ENCODE measurements at places on chromosomes 13 and 19. TPM values are rescaled to one million over a fixed set of nuclear protein-coding genes. Genes with fewer than 3 reads are reported as not detected.

Gene CPB2
- not detected for polyA plus RNA-seq

- DNase-seq = peak; percentile 81
- peaks cover 4% of the 10 kb centered on the region for H3K27me3 ChIP-seq
- no peaks in the 10 kb centered on the region for H3K36me3 ChIP-seq
- H3K4me3 ChIP-seq = no peak overlapping the region
- H3K27ac ChIP-seq = no peak overlapping the region
- H3K4me1 ChIP-seq = peaks cover 11% of the 10 kb centered on the region
Observed at GRCh38 chr19:40598121-40598917, 2.9 kb upstream of the LTBP4 start.

- no peaks in the 10 kb centered on the region for H3K4me1 ChIP-seq
- DNase-seq = no peak
- peak overlapping the region; percentile 39 for H3K27ac ChIP-seq
Observed at GRCh38 chr13:113472355-113473025, 18.0 kb downstream of the DCUN1D2 start.

Gene PVR
- polyA plus RNA-seq = 96.6 TPM

DNA sequence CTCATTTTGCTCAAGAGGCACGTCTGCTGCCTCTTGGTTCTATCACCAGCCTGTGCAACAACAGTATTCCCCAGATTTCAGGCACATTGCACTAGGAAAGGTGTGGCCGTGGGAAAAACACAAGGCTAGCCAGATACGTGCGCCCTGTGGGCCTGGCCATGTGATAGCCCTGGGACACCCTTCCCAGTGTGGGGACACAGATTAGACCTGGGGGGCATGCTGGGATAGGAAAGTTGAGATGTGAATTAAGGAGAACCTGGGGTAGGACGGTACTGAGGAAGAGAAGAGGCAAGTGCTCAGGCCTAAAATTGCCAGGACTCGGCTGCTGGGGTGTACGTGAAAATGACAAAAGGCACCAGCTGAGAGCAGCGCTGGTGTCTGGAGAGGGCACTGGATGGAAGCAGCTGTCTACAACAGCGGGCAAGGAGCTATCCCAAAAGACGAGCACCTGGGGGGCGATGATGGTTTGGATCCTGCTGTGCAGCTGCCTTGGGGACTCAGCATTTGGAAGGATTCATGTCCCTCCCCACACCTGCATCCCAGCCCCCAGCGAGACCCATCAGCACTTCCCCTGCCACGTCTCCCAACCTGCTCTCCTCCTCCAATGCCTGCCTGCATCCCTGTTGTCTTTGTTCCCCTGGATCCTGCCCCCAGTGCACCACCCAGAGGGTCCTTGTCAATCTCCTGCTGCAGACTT, 54.3 kb downstream of the GGACT start:
- H3K36me3 ChIP-seq = no peaks in the 10 kb centered on the region
- H3K27me3 ChIP-seq = no peaks in the 10 kb centered on the region
- no peak for DNase-seq
- H3K4me3 ChIP-seq = no peak overlapping the region
- no peak overlapping the region for H3K27ac ChIP-seq
- no peaks in the 10 kb centered on the region for H3K4me1 ChIP-seq

Gene KLHL1
- polyA plus RNA-seq = 0.04 TPM

GRCh38 chr13:60312851-60313505, 84.0 kb upstream of the TDRD3 start:
- no peak overlapping the region for H3K27ac ChIP-seq
- H3K36me3 ChIP-seq = no peaks in the 10 kb centered on the region
- H3K4me1 ChIP-seq = no peaks in the 10 kb centered on the region
- no peak for DNase-seq

Gene TNNT1
- polyA plus RNA-seq = 9.2 TPM

GRCh38 chr13:89029062-89029461, 1357.9 kb downstream of the SLITRK5 start:
- no peaks in the 10 kb centered on the region for H3K27me3 ChIP-seq
- no peaks in the 10 kb centered on the region for H3K36me3 ChIP-seq
- H3K27ac ChIP-seq = no peak overlapping the region
- H3K4me3 ChIP-seq = no peak overlapping the region
- no peaks in the 10 kb centered on the region for H3K4me1 ChIP-seq

- H3K36me3 ChIP-seq = no peaks in the 10 kb centered on the region
- no peak for DNase-seq
- no peaks in the 10 kb centered on the region for H3K27me3 ChIP-seq
- H3K4me1 ChIP-seq = no peaks in the 10 kb centered on the region
Observed at GRCh38 chr19:8446061-8446709, 1.4 kb downstream of the HNRNPM start.

Gene IGFL1
- not detected for polyA plus RNA-seq

- peaks cover 3% of the 10 kb centered on the region for H3K36me3 ChIP-seq
- H3K27me3 ChIP-seq = no peaks in the 10 kb centered on the region
- H3K4me3 ChIP-seq = peak overlapping the region; percentile 28
- peak; percentile 74 for DNase-seq
- no peaks in the 10 kb centered on the region for H3K4me1 ChIP-seq
- H3K27ac ChIP-seq = peak overlapping the region; percentile 86
Observed at GRCh38 chr19:45442778-45443461, 19.2 kb upstream of the ERCC1 start.

DNA sequence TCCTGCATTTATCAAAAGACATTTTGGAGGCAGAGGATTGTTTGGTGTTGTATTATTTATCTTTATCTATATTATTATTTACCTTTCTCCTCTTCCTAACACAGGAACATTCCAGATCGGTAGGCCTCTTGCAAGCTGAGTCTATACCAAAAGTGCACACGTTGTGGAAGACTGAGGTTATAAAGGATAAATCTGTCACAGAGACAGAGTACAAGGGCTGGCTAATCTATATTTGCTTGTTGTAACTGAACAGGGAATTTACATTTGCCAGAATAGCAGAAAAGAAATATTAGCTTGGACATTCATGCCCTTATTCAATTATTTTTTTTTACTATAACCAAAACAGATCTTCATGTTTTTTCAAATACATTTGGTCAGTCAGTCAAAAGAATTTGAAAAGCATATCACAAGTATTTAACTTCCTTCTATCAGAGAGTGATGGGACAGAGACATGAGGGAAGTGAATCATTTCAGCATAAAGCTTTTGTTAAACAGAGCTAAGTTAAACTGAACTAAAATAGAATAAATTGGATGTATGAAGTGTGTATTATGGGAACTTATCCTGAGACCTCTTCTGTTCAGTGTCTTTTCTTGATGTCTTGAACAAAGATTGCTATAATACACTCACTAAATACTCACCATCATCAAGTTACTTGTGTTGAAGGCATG, 352.5 kb downstream of the DNAJC15 start:
- no peak overlapping the region for H3K27ac ChIP-seq
- H3K4me1 ChIP-seq = no peaks in the 10 kb centered on the region
- no peaks in the 10 kb centered on the region for H3K27me3 ChIP-seq
- H3K4me3 ChIP-seq = no peak overlapping the region
- no peak for DNase-seq

- no peaks in the 10 kb centered on the region for H3K4me1 ChIP-seq
- H3K4me3 ChIP-seq = no peak overlapping the region
- DNase-seq = no peak
Observed at GRCh38 chr13:106762708-106763107, 194.8 kb upstream of the ARGLU1 start.

DNA sequence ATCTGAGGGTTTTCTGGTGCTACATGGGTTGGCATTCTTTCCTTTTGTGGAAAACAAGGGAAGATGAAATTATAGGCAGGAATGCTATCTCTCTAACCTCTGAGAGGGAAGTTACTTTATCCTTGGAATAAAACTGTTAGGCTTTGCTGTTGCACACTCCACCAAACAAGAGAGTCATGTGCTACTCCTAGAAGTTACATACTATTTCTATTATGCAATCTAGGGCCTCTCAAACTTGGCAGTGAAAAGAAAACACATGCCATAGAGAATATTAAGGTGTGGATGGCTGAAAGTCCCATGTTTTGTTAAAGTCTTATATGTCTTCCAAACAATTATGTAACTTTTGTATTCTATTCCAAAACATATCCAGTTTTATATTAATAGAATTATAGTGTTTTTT, 367.9 kb downstream of the SLC7A1 start:
- no peak overlapping the region for H3K4me3 ChIP-seq
- H3K27me3 ChIP-seq = no peaks in the 10 kb centered on the region
- DNase-seq = no peak
- H3K27ac ChIP-seq = no peak overlapping the region
- H3K36me3 ChIP-seq = no peaks in the 10 kb centered on the region
- H3K4me1 ChIP-seq = no peaks in the 10 kb centered on the region

Gene ZSCAN22
- 0.67 TPM for polyA plus RNA-seq

Gene PLEKHF1
- polyA plus RNA-seq = 12.2 TPM

Gene LILRB2
- 0.22 TPM for polyA plus RNA-seq

Gene KCNRG
- 0.36 TPM for polyA plus RNA-seq

GRCh38 chr19:33114312-33114711, 17.6 kb upstream of the WDR88 start:
- no peaks in the 10 kb centered on the region for H3K27me3 ChIP-seq
- no peak overlapping the region for H3K27ac ChIP-seq
- DNase-seq = no peak
- H3K36me3 ChIP-seq = peaks cover 32% of the 10 kb centered on the region

Gene LGALS7B
- polyA plus RNA-seq = 2.0 TPM

Gene FAAP24
- polyA plus RNA-seq = 0.81 TPM

Gene HAUS8
- polyA plus RNA-seq = 7.4 TPM

GRCh38 chr19:29887442-29887855, 54.6 kb upstream of the URI1 start:
- H3K4me3 ChIP-seq = no peak overlapping the region
- H3K27ac ChIP-seq = no peak overlapping the region
- H3K36me3 ChIP-seq = no peaks in the 10 kb centered on the region
- DNase-seq = no peak

DNA sequence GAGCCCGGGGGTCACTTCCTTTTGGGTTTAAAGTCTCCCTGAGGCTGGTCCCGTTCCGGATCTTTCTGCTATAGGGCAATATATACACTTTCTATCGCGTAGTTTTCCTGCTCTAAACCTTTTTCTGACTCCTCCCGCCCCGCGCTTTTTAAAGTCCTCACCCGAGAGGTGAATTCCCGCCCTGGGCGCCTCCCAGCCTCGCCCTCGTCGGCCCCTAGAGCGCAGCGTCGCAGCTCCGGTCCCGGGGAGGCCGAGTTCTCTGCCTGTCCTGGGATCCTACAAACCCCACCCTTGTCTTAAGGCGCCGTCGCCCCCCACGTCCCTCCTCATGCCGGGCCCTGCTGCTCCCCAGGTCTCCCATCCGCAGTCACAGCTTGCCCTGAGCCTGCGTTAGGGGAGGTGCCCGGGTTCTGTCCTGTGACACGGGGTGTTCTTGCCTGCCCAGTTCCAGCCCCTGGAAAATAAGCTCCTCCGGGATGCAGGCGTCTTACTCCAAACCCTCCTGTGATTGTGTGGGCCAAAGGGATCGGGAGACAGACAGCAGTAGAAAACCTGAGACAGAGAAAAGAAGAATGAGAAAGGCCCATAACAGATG, 491 bp downstream of the ZNF525 start:
- H3K4me3 ChIP-seq = peak overlapping the region; percentile 66
- H3K4me1 ChIP-seq = no peaks in the 10 kb centered on the region
- no peak for DNase-seq
- no peaks in the 10 kb centered on the region for H3K27me3 ChIP-seq

DNA sequence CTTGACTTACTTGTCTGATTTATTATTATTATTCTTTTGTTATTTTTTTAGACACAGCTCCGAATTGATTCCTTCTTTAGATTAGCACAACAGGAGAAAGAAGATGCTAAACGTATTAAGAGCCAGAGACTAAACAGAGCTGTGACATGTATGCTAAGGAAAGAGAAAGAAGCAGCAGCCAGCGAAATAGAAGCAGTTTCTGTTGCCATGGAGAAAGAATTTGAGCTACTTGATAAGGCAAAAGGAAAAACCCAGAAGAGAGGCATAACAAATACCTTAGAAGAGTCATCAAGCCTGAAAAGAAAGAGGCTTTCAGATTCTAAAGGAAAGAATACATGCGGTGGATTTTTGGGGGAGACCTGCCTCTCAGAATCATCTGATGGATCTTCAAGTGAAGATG, 29.4 kb downstream of the ERCC5 start:
- H3K36me3 ChIP-seq = peaks cover 20% of the 10 kb centered on the region
- no peak overlapping the region for H3K27ac ChIP-seq
- no peak for DNase-seq
- no peak overlapping the region for H3K4me3 ChIP-seq

DNA sequence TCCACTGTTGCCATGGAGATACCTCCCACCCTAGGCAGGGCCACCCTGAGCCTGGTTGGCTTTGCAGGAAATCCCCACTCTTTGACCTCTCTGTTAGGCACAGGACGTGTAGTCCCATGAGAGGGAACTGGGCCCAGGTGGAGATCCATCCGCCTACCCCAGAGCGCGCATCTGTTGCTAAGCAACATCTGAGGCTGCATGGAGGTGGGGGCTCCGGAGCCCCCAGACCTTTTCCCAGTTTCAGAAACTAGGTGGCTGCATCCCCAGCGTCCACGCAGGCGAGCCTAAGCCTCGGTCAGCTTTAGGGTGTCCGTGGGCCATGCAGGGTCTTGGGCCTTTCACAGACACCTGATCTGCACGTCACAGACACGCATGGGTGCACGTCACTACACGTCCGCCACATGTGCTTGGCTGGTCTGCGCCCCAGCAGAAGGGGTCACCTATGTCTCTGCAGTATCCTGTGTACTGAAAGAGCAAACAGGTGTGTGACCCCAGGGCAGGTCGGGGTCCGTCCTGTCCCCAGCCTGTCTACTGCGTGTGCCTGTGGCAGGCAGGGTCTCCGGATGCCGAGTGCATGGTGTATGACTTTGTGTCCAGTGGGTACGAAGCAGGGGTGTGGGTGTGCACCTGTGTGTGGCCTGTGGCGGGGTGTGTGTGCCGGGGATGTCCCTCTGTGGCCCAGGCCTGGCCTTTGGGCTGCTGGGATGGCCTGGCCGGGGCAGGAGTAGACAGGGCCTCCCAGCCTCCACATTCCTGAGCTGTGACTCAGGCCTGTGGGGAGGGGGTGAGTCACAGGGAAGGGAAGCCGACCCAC, 4.1 kb upstream of the CIRBP start:
- peaks cover 17% of the 10 kb centered on the region for H3K4me1 ChIP-seq
- DNase-seq = peak; percentile 91
- H3K27me3 ChIP-seq = no peaks in the 10 kb centered on the region
- peak overlapping the region; percentile 94 for H3K27ac ChIP-seq
- no peak overlapping the region for H3K4me3 ChIP-seq
- H3K36me3 ChIP-seq = peaks cover 16% of the 10 kb centered on the region
